ENCODE measurements at places on chromosomes 6 and 20.

GRCh38 chr6:70130865-70131264 is 172.0 kb downstream of the COL9A1 start:
- DNase-seq: no peak

- DNase-seq: no peak
Measured at GRCh38 chr20:58571356-58571692, 56.1 kb upstream of the APCDD1L start.

DNA sequence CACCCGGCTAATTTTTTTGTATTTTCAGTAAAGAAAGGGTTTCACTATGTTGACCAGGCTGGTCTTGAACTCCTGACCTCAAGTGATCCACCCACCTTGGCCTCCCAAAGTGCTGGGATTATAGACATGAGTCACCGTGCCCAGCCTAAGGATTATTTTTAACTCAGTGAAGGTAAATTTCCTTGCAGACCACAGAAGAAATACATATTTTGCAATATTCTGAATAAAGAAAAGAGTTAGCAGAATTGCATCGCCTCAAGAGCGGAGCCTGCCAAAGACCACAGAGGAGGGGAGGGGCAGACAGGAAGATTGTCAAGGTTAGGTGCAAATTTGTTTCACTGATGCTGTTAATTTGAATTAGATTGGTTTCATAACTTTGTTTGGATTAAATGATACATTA is 47.4 kb downstream of the SOD2 start:
- DNase-seq: no peak

- DNase-seq: no peak
Measured at GRCh38 chr6:26221186-26221585, 134.0 kb downstream of the HFE start.

Measured in CD4-positive, alpha-beta T cell treated with Interleukin-10 for 1 hour (primary cell).